Hematopoietic multipotent progenitor cell (in vitro differentiated cells): ENCODE measurements at places on chromosomes 16 and 17. TPM values are rescaled to one million over a fixed set of nuclear protein-coding genes. Genes with fewer than 3 reads are reported as not detected.

FBXW10B gene
- not detected for total RNA-seq

NDUFAB1 gene
- 84.6 TPM for total RNA-seq

PRDM7 gene
- total RNA-seq, result not detected

SPNS2 gene
- 101 TPM for total RNA-seq

OSGIN1 gene
- 0.81 TPM for total RNA-seq

DNA sequence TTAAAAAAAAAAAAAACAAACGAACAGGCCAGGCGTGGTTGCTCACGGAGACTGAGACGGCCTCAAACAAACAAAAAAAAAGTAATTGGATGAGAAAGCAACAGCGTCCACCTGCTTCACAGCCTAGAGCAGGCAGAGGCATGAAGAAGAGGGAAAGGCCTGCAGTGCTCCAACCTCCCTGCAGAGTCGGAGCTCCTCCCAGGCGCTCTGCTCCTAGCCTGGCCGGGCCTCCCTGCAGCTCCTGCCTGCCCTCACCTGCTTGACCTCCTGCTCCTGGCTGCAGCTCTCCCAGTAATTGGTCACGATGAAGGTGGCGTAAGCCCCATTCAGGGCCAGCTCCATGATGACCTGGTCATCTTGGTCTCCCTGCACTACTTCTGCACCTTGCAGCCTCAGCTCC lies 5.5 kb downstream of the NMRAL1 start:
- DNase-seq, result no peak

PIMREG gene
- 0.54 TPM for total RNA-seq

GRCh38 chr16:2749476-2749875 lies 3.0 kb upstream of the SRRM2 start:
- DNase-seq, result no peak

- peak; percentile 72 for DNase-seq
These were observed 76.0 kb downstream of the METRNL start for GRCh38 chr17:83155128-83156121.

DNA sequence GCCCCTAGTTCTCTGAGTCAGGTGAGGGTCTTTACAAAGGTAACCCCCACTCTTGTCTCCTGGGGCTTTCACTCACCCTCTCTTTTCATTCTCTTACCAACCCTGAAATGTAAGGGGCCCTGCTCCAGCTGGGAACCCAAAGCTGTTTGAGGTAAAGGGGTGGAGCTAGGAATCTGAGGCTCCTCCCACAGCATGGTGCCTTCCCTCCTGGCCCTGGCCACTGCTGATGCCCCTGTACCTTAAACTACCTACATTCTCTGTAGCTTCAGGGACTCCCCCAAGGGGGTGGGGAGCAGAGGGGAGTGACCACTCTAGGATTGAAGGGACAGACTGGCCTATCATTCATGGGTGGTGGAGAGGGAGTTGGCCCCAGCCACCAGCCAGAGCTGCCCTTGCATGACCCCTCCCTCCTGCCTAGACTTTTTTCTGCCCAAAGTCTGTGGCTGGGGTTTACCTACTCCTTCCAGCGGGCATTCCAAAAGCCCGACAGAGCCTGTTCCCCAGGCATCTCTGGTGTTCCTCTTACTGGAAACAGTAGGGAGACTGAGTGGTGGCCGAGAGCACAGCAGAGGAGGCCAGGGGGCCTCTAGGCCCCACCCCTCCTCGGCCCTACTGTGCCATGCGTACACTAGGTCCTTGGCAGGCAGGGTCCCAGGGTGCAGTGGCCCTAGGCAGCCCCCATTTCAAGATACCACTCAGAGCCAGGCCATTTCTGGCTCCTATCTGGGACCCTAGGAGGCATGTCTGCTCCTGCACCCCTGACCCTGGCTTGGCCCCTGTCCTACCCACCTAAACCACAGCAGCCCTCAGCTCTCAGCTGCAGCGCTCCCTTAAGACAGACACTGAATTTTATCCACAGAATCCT lies 9.5 kb downstream of the DOK4 start:
- no peak for DNase-seq

DNA sequence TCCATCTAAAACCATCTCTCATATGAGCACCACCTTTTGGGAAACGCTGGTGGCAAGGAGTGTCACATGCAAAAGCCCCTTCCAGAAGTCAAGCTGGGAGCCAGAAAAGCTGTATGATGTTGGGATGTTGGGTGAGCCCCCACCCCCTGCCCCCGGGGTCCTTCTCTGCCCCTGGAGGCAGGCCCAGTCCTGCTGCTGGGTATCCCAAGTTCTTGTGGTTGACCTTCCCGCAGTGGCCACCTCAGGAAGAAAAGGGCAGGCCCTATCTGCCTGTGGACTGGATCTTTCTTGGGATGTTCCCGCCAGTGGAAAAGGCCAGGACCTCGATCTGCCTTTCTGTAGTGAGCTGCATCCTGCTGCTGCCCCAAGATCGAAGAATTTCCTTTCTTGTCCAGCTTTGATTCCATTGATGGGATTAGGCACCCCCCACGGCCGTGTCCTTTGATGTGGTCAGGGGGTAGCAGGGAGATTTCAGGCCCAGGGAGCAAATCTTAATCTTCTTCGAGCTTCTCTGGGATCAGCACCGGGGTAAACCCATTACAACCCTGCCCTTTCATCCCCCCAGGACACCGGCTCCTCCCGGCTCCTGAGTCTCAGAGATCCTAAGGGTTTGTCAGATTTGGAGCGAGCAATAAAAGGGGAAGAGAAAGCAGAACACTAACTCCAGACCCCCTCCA lies 165.6 kb downstream of the RAB11FIP4 start:
- DNase-seq, result no peak

NECAB2 gene
- not detected for total RNA-seq

GRCh38 chr17:79396696-79397095 lies 214.2 kb downstream of the RBFOX3 start:
- DNase-seq, result no peak

DNA sequence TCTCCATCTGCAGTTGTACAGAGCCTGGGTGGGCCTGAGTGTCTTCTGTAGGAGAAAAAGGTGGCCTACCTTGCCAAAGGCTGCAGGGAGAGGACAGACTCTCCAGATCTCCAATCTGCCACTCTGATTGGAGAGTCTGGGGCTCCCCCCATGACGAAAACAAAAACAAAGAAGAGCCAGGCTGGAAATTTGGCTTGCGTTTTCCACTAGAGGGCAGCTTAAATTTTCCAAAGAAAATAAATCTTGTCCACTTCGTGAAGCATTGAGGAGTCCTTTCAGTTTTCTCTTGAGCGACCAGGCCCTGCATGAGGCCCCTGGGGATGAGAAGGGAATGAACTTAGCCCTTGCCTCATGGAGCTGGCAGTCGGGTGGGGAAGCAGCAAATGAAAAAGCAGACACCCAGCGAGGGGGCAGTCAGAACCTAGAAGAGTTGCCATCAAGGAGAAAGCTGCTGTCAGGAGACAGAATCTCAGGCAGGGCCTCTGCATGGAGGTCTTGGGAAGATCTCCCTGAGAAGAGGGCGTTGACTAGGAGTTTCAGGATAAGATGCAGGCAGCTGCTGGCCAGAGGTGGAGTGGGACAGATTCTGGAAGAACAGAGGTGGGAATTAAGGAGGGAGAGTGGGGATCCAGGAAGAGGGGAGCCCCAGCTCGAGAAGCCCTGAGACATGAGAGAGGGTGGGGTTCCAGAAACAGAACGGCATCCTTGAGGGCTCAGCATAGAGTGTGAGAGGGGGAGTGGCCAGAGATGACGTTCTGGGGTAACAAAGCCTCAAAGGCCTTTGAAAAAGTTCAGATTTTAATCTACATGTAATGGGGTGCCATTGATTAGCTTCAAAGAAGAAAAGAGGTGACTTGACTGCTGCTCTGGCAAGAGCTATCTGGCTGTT lies 8.4 kb upstream of the SHCBP1 start:
- no peak for DNase-seq

DNA sequence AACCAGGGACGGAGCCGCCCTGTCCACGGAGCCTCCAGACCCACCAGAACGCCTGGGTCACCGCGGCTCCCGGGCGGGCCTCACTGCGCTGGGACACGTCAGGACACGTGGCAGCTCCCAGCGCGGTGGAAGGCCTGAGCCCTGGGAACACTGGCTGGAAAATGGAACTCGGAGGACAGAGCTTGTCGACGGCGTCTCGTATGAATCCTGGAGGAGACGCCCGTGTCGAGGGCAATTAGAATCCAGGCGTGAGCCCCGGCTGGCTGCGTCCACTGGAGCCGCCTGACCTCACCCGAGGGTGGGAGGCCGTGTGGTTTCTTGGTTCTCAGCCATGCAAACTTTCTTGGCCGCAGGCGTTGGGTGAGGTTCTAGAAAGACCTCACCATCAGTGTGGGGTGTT lies 173.9 kb downstream of the LAT start:
- no peak for DNase-seq

NPIPA8 gene
- 1.1 TPM for total RNA-seq

SPAG9 gene
- 52.0 TPM for total RNA-seq

- DNase-seq, result no peak
These were observed 204.2 kb upstream of the KCNJ16 start for GRCh38 chr17:69870751-69871199.

KIF22 gene
- 73.8 TPM for total RNA-seq

KRT31 gene
- not detected for total RNA-seq

DNA sequence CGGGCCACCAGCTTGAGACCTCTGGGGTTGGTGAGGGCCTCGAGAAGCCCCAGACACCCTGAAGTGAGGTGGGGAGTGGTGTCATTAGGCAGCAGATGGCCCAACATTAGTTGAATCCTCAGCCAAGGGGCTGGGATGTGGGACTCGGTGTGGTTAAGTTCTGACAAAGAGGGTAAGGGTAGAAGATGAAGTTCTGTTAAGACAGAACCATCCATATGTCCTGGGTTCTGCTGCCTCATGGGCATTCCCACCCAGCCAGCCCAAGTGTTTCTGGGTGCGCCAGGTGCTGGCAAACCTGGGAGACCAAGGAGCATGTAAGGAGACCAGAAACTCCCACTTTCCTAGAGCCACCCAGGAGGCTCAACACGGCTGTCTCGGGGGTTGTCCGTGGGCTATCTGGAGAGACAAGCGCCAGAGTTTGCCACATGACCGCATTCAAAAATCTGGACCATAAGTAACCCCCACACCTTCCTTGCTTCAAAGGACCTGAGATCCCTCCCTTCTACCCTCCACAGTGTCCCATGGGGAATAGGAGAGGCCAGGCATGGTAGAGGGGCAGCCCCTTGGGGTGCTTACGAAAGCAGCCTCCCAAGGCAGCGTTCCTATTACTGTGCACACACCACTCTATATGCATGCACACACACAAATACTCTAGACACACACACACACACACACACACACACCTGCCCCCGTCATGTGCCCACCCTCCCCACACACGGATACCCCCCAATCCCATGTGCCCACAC lies 128.7 kb downstream of the C16orf78 start:
- DNase-seq, result no peak

GRCh38 chr17:75219815-75220214 lies 14.3 kb downstream of the NUP85 start:
- no peak for DNase-seq

DNA sequence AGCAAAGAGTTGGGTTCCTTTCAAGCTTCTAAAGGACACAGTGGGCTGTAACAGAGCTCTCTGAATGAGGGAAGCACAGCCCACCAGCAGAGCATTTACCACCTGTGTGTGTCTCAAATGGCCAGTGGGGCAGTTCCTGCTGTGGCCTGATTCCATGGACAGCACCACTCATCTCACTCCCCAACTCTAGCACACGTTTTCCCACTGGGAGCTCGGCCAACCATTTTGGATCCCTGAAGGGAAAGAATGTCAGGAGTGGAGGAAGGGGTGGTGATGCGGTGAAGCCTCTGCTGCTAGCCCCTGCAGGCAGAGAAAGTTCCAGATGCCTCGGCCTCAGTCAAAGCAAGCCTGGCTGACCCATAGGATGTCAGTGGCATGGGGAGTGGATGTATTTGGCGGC lies 86.6 kb downstream of the PLXDC1 start:
- no peak for DNase-seq

B4GALNT2 gene
- total RNA-seq, result not detected

DNA sequence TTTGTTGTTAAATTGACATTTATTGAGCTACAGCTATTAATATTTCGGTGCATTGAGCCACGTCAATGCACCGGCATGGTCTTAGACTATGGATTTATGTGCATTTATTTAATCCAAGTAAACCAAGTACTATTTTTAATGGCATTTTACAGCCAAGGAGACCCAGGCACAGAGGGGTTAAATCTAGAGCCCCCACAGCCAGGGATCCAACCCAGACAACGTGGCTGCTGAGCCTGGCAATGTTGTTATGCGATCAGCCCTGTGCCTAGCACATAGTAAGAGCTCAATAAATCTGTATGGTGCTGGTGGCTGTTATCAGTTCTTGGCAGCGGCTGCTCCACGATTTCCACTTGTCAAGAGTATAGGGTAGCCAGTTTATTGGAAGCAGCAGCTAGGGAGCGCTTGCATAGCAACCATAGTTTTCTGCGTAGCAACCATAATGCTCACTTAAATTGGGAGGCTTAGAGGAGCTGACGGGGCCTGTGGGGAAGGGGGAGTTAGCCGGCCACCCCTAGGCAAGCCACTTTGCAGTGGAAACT lies 541 bp upstream of the RBBP6 start:
- DNase-seq, result no peak

ANKRD40CL gene
- total RNA-seq, result 0.27 TPM

MAPT gene
- total RNA-seq, result under 0.01 TPM

- DNase-seq, result peak; percentile 55
These were observed at the start of gene GH2 for GRCh38 chr17:63881935-63882601. TSS of gene GH2 (minus strand) at chr17:63881944. CDS start at chr17:63881801, 143 bp downstream.

DNA sequence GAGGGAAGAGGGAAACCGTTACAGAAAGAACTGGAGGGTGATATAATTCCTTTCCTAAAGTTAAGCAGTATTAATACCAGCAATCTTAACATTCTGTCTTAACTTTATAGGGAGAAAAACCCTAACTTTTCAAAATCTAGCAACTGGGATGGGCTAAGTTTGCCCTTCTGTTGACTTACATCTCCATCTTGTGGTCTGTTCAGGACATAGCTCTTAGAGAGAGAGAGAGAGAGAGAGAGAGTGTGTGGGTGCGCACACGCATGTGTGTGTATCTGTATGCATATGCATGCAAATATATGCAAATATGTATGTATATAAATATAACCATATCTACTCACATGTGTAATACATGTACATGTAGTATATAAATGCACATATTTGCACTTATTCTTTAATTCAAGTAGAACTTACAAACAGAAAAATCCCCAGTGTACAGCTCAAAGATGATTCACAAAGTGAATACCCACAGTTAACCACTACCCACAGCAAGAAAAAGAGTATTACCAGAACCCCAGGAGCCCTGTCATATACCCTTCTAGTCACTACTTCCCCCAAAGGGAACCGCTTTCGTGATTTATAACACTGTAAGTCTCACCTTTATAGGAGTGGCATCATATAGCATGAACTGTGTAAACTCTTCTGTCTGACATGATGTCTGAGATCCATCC lies 46.5 kb downstream of the STX8 start:
- DNase-seq, result no peak

DNA sequence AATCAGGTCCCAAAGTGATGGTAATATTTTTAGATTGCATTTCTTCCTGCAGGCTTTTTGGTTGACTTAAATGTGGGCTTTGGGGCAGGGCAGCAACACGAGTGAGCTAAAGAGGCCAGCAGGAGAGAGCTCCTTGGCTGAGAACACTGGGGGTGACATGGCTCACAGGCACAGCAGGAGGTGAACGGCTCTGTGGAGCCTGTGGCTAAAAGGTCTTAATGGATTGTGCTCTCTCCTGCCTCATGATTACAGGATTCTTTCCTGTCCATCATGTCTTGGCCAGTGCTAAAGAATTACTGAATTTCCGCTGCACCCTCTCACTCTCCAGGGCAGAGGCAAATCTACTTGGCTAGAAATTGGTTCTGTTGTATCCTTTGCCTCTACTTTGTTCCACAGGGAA lies 366.6 kb downstream of the HS3ST4 start:
- DNase-seq, result no peak
